LNCaP clone FGC (cell line): ENCODE measurements at places on chromosomes 4 and X.

DNA sequence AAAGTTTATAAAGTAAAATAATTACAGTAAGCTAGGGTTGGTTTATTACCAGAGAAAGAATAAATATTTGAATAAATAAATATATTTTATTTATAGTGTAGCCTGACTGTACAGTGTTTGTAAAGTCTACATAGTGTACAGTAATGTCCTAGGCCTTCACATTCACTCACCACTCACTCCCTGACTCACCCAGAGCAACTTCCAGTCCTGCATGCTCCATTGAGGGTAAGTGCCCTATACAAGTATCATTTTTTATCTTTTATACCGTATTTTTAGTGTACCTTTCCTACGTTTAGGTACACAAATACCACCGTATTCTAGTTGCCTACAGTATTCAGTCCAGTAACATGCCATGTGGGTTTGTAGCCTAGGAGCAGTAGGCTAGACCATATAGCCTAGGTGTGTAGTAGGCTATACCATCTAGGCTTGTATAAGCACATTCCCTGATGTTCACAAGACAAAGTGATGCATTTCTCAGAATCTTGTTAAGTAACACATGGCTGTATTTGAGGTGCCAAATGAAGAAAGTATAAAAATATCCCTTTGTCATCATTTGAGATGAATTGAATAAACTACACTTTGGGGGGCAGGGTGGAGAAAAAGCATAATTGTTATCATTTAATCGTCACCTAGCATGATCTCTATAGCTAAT lies 14.7 kb upstream of the KLHL8 start:
- no peak for DNase-seq

DNA sequence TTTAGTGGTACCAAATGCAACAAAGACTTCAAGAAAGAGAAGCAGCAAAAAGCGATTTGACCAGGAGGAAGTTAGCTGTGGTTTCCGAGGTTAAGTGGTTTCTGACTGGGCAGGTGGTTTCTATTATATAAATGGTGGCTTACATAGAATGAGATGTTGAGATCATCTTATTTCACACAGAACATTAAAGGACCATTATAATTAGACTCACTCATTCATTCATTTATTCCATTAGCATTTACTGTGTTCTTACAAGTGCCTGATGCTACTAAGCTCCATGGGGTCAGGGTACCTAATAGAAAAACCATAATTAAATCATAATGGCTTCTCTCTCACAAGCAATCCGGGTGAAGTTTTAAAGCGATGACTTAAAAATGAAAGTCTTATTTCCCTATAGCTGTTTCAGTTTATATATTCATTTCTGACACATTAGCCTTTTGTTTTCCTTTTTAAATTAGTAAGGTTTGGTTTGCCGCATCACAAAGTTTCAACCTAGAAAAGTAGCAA lies 10.6 kb downstream of the TSPAN6 start:
- DNase-seq: no peak

DNA sequence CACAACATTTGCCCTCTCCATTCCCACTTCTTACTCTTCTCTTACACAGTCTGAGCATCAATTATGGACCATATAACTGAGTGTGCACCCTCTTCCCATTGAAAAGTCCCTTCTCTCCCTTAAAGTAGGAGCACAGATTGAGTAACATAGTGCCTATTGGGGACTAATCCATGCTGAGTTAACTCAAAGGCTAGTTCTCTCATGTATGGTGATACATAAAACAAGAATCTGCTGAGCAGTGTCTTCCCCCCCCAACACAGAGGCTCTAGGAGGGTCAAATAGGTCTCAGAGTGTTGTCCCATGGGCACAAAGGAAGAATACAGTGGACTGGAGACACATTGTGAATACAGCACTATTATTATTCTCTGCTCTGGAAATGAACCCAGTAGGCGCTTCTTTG lies 274.6 kb upstream of the BOD1L1 start:
- no peak for DNase-seq

GRCh38 chr4:186422296-186422695 lies 133.1 kb downstream of the MTNR1A start:
- no peak for DNase-seq

GRCh38 chr4:16672421-16672820 lies 226.0 kb downstream of the LDB2 start:
- no peak for DNase-seq

DNA sequence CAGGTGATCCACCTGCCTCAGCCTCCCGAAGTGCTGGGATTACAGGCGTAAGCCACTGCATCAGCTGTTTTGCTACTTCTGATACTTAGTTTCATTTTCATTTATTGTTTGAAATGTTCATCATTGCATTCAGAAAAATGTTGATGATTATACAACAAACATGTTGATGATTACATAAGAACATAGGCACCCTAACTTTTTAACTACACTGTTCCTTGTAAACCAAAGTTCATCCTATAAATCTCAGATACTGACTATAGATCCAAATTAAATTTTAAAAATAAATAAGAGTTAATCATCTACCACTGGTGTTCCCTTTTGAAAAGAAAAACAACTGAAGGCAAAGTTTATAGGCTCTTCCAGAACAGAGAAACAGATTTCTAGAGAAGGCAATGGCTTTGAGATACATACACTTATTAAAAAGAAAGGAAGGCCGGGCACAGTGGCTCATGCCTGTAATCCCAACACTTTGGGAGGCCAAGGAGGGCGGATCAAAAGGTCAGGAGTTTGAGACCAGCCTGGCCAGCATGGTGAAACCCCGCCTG lies 23.4 kb downstream of the TRIM75 start:
- DNase-seq: peak; percentile 30

DNA sequence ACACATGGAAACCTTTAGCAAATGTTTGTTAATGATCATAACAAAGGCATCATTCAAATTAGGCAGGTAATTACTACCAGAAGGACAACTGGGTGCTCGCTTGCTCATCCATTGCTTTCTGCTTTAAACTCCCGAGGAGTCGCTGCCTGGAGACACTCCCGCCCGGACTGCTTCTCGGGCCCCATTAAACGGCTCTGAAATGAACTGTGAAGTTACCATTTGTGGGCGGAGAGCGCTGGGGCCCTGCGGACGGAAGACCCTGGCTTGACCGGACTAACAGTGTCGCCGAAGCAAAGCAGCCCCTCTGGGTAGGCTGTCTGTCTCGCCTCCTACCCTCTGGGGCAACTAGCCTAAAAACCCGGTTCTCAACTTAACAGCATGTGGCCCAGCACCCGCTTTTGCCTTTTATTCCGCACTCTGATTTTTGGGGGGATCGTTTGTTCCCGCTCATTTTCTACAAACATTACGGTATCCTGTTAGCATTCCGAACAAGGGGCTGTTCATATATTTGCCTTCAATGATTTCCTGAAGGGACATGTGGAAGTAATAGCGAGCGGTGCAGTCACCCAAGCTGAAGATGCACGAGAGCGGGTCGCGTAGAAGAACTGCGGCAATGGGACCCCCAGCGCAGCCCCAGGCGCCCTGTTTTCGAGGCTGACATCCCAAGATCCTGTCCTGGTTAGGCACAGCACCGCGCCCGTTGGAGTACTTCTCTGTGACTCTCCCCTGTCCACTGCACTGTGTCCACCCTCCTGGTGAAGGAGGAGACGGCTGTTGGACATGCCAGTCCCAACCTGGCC lies 1.6 kb upstream of the PDGFRA start:
- no peak for DNase-seq

DNA sequence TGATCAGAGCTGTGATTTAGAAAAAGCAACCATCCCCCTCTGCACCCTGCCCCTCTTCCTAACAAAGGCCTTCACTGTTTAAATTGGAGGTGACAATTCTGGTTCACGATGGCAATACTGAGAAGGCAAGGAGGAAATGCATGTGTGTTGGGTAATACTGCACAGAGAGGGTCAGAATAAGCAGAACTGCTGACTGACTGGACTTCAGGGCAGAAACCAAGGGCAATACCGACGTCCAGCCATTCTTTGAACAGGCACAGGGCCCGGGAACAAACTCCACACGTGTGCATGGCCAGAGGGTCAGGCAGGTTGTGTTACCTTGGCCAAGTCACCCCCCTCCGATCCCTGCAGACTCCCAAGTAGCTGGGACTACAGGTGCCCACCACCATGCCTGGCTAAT lies 6.0 kb downstream of the ACSL1 start:
- DNase-seq: no peak

DNA sequence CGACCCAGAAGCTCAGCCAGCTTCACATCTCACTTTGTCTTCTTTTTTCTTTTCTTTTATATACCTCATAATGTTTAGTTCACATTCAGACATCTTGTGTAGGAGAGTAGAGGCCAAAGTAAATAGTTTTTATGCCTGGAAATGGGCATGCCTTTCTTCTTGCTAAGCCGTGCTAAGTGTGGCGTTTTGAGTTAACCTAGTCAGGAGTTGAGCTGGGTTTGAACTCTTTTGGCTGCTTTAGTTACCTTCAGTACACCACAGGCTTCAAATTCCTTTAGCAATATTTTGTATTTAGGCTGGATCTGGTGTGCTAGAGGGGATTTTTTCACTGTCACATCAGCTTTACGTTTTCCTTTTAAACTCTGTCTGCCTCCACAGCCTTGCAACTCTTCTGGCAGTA lies 300.8 kb downstream of the ZNF674 start:
- DNase-seq: no peak

GRCh38 chrX:129565046-129565650 lies 25.1 kb downstream of the OCRL start:
- no peak for DNase-seq

- DNase-seq: no peak
Observed at GRCh38 chr4:129978315-129978714, 882.4 kb downstream of the C4orf33 start.

DNA sequence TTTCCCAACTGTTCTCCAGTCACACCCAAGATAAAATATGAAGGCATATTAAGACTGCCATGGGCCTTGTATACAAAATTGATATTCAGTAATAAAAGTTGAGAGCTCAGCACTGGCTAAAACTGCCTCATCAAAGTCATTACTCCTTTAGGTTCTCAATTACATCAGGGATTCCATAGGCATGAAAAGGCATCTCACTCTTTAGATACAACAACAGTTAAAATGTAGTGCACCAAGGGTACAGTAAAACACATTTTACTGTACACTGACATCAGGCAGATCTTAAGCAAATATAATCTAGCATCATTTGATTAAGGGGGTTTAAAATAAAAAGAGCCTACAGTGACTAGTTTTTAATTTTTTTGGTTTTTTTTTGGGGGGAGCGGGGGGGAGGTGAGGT lies 107.7 kb downstream of the PPP3CA start:
- no peak for DNase-seq

GRCh38 chrX:143429811-143430210 lies 87.5 kb downstream of the SPANXN3 start:
- DNase-seq: no peak

- DNase-seq: no peak
Observed at GRCh38 chr4:148238811-148239493, 203.3 kb downstream of the NR3C2 start.

- no peak for DNase-seq
Observed at GRCh38 chr4:37767546-37767945, 58.9 kb upstream of the PGM2 start.

- no peak for DNase-seq
Observed at GRCh38 chr4:92184566-92184965, 119.2 kb upstream of the GRID2 start.

GRCh38 chrX:139930401-139930800 lies 2.5 kb downstream of the ATP11C start:
- DNase-seq: no peak

DNA sequence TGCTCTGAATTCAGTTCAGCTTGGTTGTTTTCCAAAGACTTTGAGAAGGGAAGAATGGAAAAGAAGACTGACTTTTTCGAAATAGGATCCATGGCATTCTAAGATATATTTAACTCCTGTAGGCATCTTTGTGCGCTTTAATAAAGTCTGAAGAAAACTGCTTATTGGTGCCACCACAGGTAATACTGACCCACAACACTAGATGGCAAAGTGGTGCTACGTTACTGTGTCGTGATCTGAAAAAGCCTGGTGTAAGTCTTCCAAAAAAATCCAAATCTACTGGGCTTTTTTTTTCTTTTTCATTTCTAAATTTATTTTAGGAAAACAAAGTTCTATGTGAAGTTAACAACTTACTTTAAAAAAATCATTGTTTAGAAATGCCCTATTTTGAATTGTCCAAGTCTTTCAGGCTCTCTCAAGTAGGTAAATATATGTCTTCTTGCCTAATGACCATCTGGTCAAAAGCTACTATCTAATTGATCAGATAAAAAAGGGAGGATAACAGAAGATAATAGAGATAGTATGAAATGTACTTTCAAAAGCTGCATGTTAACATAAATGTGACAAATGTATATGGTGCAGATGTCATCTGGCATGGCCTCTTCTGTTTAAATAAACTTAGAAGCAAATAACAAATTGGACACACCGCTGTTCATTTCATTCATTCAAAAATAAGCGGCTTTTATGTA lies 47.0 kb upstream of the MID1IP1 start:
- peak; percentile 18 for DNase-seq

DNA sequence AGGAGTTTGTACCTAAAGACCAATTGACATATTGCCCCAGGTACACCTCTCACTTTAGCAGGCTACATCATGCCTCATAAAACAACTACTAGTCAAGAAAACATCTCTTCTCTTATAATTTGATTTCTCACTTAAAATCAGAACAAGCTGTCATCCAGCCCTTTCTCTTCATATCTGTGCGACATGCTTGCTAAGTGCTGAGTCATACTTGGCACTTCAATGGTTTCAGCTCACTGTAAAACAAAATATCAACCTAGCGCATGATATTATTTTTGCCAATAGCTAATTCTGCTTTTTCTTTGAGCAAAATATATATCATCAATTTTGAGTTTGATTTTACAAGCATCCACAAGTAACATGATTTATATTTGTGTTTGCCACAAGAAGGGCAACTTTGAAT lies 27.9 kb upstream of the FUNDC1 start:
- peak; percentile 63 for DNase-seq
